Liver (tissue), 10 donors: ENCODE measurements at places on chromosomes 5 and 9.

- no peak for DNase-seq
- H3K27ac ChIP-seq = no peak overlapping the region
- H3K27me3 ChIP-seq = no peaks in the 10 kb centered on the region
- H3K4me1 ChIP-seq = peaks cover 22% of the 10 kb centered on the region
- no peaks in the 10 kb centered on the region for H3K36me3 ChIP-seq
Measured at GRCh38 chr9:113154471-113154870, 3.7 kb downstream of the SLC31A2 start.

- DNase-seq = no peak
- H3K27ac ChIP-seq = no peak overlapping the region
- no peak overlapping the region for H3K4me3 ChIP-seq
- H3K4me1 ChIP-seq = no peaks in the 10 kb centered on the region
- no peaks in the 10 kb centered on the region for H3K36me3 ChIP-seq
Measured at GRCh38 chr5:111211341-111211740, 12.8 kb upstream of the CAMK4 start.

GRCh38 chr5:21834863-21835262, 1018.3 kb downstream of the CDH12 start:
- H3K36me3 ChIP-seq = no peaks in the 10 kb centered on the region
- H3K27ac ChIP-seq = no peak overlapping the region
- H3K4me3 ChIP-seq = no peak overlapping the region
- no peaks in the 10 kb centered on the region for H3K27me3 ChIP-seq
- no peak for DNase-seq
- no peaks in the 10 kb centered on the region for H3K4me1 ChIP-seq

DNA sequence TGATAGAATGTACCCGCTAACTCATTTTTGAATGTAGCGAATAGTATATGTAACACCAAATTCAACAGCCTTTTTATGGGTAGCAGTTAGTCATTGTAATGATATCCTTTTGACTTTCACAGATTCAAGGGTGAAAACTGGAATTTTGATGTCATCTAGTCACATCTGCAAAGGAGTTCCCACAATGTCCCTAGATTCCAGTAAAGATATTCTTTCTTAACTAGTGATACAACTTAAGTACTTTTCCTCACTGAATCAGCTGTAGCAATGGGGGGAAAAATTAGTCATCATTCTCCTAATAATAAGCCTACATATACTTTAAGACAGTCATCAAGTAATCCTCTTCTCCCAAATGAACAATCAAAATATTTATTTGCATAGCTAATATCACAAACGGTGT, 11.5 kb upstream of the SSBP2 start:
- no peak overlapping the region for H3K27ac ChIP-seq
- H3K4me1 ChIP-seq = no peaks in the 10 kb centered on the region
- H3K4me3 ChIP-seq = no peak overlapping the region

- no peak for DNase-seq
- H3K4me3 ChIP-seq = no peak overlapping the region
- no peaks in the 10 kb centered on the region for H3K27me3 ChIP-seq
- H3K4me1 ChIP-seq = peaks cover 12% of the 10 kb centered on the region
- H3K27ac ChIP-seq = no peak overlapping the region
Measured at GRCh38 chr5:150600616-150601490, 39.6 kb upstream of the SYNPO start.

GRCh38 chr5:149730620-149731331, 666 bp downstream of the PPARGC1B start:
- DNase-seq = no peak
- peaks cover 3% of the 10 kb centered on the region for H3K4me1 ChIP-seq
- H3K4me3 ChIP-seq = peak overlapping the region; percentile 92

DNA sequence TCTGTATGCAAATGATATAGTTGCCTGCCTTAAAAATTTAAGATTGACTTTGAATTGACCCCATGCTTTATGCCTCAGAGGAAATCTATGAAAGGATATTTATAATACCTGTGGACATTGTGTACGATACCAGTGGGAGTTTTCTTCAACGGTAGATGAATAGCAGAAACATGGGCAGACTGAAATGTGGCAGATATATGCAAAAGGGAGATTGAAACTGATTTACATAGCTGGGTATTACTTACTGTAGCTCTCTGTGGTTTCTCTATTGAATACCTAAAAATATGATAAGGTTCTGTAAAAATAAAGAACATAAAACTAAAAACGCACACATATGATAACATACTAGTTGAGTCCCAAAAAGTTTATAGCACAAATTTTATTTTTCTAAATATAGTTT, 345.2 kb upstream of the PCSK5 start:
- no peaks in the 10 kb centered on the region for H3K4me1 ChIP-seq
- no peak overlapping the region for H3K27ac ChIP-seq
- H3K4me3 ChIP-seq = no peak overlapping the region

- no peak overlapping the region for H3K4me3 ChIP-seq
- H3K27ac ChIP-seq = peak overlapping the region; percentile 16
- no peak for DNase-seq
- H3K27me3 ChIP-seq = no peaks in the 10 kb centered on the region
- H3K4me1 ChIP-seq = peaks cover 10% of the 10 kb centered on the region
- peaks cover 4% of the 10 kb centered on the region for H3K36me3 ChIP-seq
Measured at GRCh38 chr5:112923148-112923917, 1.3 kb upstream of the REEP5 start.

DNA sequence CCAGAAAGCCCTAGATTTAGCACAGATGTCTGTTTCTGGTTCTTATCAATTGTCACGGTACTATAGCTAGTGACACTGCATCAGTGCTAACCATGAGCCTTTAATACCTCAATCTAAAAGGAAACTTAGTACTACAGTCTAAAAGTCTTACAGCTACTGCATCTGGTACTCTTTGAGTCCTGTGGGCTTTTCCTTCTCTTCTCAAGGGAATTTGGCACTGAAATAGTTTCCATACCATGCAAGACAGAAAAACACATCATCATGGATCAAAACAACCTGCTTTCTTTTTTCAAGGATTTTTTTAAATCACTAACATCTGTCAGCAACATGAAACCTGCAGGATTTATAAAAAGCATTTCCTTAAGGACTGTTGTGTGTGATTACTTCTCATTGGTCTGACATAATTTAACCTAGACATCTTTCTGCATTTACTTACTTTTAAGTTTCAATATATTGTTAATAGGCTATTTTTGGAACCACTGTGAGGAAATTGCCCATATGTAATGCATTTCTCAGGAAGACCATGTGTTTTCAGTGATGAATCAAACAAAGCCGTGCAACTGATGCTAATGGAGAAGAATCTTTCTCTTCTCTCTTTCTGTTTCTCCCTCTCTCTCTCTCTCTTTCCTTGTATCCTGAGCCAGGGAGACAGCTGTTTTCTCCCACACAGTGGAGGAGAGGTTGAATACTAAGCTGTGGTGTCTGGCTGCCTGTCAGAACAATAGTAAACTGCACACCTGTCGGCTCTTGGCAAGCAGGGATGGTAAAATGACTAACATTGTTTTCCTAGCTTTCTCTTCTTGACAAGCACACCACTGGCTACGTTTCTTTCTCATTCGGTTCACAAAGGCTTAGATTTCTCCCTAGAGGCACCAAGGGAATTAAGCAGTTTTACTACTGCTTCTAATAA, 273.4 kb downstream of the CSNK1G3 start:
- no peak for DNase-seq
- no peak overlapping the region for H3K27ac ChIP-seq
- no peak overlapping the region for H3K4me3 ChIP-seq
- H3K36me3 ChIP-seq = no peaks in the 10 kb centered on the region

- H3K4me1 ChIP-seq = peaks cover 16% of the 10 kb centered on the region
- H3K4me3 ChIP-seq = no peak overlapping the region
- no peaks in the 10 kb centered on the region for H3K36me3 ChIP-seq
Measured at GRCh38 chr9:86064220-86064619, 35.1 kb downstream of the GOLM1 start.

- H3K27me3 ChIP-seq = no peaks in the 10 kb centered on the region
- no peaks in the 10 kb centered on the region for H3K36me3 ChIP-seq
- no peak for DNase-seq
- H3K4me3 ChIP-seq = no peak overlapping the region
- peaks cover 3% of the 10 kb centered on the region for H3K4me1 ChIP-seq
Measured at GRCh38 chr9:17635115-17635890, 56.4 kb downstream of the SH3GL2 start.

DNA sequence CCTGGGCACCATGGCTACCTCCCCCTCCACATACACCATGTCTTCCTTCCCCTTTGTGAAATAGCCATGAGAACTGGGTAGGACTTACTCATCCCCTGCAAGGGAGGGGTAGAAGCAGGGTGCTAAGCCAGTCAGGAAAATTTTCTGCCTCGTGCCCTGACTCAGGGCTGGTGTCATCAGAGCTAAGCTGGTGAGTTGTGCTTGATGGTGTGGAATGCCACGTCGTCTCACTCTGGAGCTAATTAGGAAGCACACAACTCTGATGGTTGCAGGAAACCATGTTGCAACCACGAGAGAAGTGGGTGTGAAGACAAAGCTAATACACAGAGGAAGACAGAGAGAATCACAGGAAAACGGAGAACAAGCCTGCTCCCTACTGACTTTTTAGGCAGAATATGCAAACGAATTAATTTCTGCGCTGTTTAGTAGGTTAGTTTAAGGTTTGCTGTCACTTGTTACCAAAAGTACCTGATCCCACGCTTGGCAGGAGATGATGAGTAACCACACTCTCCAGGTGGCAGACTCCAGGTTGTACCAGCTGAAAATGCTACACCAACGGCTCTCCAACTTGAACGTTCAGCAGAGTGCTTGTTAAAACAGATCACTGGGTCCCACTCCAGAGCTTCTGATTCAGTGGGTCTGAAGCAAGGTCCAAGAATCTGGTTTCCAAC, 54.5 kb downstream of the STK10 start:
- no peaks in the 10 kb centered on the region for H3K27me3 ChIP-seq
- no peaks in the 10 kb centered on the region for H3K4me1 ChIP-seq
- no peaks in the 10 kb centered on the region for H3K36me3 ChIP-seq
- H3K27ac ChIP-seq = peak overlapping the region; percentile 75

DNA sequence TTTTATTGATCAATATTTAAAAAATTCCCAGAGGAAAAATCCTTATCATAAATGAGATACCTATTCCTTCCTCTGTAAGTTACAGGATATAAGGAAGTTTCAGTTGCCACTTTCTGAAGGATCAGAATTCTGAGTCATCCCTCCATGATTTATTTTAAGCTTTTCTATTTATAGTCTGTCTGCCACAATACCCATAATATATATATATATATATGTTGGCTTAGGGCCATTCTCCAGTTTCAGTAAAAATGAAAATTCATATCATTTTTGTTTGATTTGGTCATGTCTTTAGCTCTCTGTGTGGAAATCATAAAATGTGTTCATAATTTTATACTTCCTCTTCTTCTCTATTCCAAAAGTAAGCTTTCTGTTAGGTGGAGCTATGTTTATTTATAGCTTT, 215.8 kb upstream of the CYLC2 start:
- H3K36me3 ChIP-seq = no peaks in the 10 kb centered on the region
- no peak overlapping the region for H3K4me3 ChIP-seq
- no peak for DNase-seq
- no peaks in the 10 kb centered on the region for H3K27me3 ChIP-seq
- H3K27ac ChIP-seq = no peak overlapping the region
- no peaks in the 10 kb centered on the region for H3K4me1 ChIP-seq

- H3K4me3 ChIP-seq = no peak overlapping the region
- DNase-seq = no peak
- H3K27ac ChIP-seq = no peak overlapping the region
Measured at GRCh38 chr5:78076351-78076750, 218.1 kb downstream of the AP3B1 start.

- DNase-seq = no peak
- no peaks in the 10 kb centered on the region for H3K27me3 ChIP-seq
- no peak overlapping the region for H3K4me3 ChIP-seq
- H3K36me3 ChIP-seq = no peaks in the 10 kb centered on the region
- no peak overlapping the region for H3K27ac ChIP-seq
Measured at GRCh38 chr5:138372225-138372624, 19.7 kb downstream of the KDM3B start.

DNA sequence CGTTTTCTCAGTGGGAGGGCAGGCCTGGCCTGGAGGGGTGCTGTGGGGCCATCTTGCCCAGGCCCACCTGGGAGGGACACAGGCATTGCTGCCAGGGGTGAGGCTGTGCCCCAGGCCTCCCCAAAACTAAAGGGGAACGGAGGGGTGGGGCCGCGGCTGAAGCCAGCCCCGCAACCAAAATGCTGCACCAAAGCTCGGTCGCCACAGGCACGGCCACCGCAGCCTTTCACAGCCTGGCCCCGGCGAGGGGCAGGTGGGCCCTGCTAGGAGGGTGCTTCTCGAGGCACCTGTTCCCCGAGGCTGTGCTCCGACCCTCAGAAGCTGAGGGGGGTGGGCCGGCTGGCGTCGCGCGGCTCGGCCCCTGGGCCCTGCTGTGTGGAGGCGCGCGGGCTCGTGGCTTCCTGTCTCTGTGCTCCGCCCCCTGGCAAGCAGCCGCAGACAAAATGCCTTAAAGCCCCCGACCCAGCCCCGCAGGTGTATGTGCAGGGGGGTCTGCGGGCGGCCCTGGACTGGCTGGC, 57.6 kb downstream of the JAK2 start:
- H3K4me3 ChIP-seq = no peak overlapping the region
- no peaks in the 10 kb centered on the region for H3K27me3 ChIP-seq
- peaks cover 4% of the 10 kb centered on the region for H3K36me3 ChIP-seq
- no peak overlapping the region for H3K27ac ChIP-seq
- H3K4me1 ChIP-seq = no peaks in the 10 kb centered on the region

- no peak overlapping the region for H3K4me3 ChIP-seq
- peaks cover 4% of the 10 kb centered on the region for H3K4me1 ChIP-seq
- H3K27me3 ChIP-seq = no peaks in the 10 kb centered on the region
- no peak overlapping the region for H3K27ac ChIP-seq
Measured at GRCh38 chr9:98797491-98797890, 1.1 kb upstream of the ANKS6 start.

- H3K27me3 ChIP-seq = no peaks in the 10 kb centered on the region
- H3K4me1 ChIP-seq = no peaks in the 10 kb centered on the region
- no peak for DNase-seq
- no peaks in the 10 kb centered on the region for H3K36me3 ChIP-seq
- H3K4me3 ChIP-seq = no peak overlapping the region
Measured at GRCh38 chr5:150987746-150988145, 32.6 kb upstream of the GPX3 start.

DNA sequence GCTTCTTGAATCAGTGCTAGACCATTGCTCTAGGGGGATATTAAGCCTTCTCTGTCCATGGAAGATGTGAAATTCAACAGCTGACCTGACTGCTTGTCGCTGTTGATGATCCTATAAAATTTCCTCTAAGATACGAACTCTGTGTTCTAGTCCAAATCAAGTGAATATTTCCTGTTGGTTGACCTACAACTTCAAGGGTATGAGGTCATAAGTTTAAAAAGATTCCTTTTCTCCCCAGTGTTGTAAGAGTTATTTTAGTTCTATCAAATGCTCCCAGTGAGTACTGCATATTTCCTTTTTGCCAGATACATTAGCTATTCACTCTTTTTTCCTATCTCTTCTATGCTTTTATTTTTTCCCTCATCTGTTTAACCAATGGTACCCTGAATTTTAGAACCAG, 102.9 kb upstream of the CCDC152 start:
- no peak overlapping the region for H3K27ac ChIP-seq
- H3K27me3 ChIP-seq = no peaks in the 10 kb centered on the region
- H3K4me1 ChIP-seq = peaks cover 19% of the 10 kb centered on the region
- no peak overlapping the region for H3K4me3 ChIP-seq
- H3K36me3 ChIP-seq = peaks cover 3% of the 10 kb centered on the region
- DNase-seq = no peak

GRCh38 chr9:38227656-38228055, 158.6 kb upstream of the SHB start:
- no peaks in the 10 kb centered on the region for H3K36me3 ChIP-seq
- DNase-seq = peak; percentile 23
- no peak overlapping the region for H3K4me3 ChIP-seq
- peaks cover 4% of the 10 kb centered on the region for H3K4me1 ChIP-seq
- H3K27ac ChIP-seq = no peak overlapping the region
- no peaks in the 10 kb centered on the region for H3K27me3 ChIP-seq

GRCh38 chr5:41812156-41812555, 58.1 kb downstream of the OXCT1 start:
- no peaks in the 10 kb centered on the region for H3K27me3 ChIP-seq
- H3K36me3 ChIP-seq = no peaks in the 10 kb centered on the region
- no peak overlapping the region for H3K4me3 ChIP-seq
- H3K4me1 ChIP-seq = no peaks in the 10 kb centered on the region
- no peak overlapping the region for H3K27ac ChIP-seq
